CD4-positive, alpha-beta T cell treated with Interleukin-15 for 4 hours (primary cell): ENCODE measurements at places on chromosomes 5 and 9.
A peak's percentile ranks its signal among the peaks of the same experiment; 100 is the strongest.

GRCh38 chr9:115211413-115212124 is 93.6 kb upstream of the TNC start:
- DNase-seq, result no peak

DNA sequence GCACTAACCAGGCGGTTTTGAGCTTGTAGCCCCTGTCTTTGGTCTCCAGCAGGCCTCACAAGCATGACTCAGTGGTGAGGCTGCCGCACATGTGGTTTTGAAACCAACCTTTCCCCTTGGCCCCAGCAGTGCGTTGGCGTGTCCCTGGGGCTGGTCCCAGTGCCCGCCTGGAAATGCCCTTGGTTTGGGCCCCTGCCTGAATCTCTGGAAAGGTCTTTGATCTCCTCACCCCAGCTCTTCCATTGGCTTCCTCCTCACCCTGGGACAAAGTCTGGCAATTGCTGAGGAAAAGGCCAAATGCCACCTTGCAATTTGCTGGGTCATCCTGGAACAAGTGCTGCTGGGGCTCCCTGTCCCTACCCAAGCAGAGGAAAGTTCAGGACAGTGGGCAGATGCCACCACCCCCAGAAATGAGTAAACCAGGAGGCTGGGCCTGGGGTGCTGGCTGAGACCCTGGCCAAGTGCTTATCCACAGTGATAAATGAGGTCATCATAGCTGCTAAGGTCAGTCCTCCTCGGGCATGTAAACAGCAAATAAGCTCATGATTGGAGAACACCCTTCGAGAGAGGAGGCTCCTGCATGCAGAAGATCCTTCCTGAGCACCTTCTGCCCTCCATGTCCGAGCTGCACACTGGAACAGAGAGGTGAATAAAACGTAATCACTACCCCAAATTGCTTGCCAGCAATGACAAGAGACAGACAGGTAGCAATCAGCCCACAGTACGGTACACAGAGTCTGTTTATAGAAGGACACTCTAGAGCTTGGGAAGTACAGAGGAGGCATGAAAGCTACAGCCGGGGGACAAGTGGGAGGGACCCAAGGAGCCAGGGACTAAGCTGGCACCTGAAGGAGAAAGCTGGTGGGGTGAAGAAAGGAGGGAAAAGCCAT is 98.9 kb upstream of the CPEB4 start:
- no peak for DNase-seq

DNA sequence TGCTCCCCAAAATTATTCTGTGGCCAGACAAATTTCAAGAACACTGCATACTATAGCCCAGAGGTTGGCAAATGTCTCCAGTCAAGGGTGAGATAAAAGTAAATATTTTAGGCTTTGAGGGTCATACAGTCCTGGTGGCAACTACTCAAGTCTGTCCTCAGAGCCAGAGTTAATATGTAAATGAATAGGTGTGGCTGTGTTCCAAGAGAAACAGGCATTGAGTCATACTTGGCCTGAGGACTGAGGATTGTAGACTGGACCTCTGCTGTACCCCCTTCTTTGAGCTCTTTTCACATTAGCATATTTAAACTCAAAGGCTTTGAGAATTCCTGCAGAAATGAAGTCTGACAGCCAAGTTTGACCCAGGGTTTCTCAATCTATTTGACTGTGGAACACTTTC is 129.2 kb upstream of the PTCH1 start:
- DNase-seq, result no peak

GRCh38 chr9:13718539-13718938 is 439.0 kb upstream of the MPDZ start:
- DNase-seq, result no peak

DNA sequence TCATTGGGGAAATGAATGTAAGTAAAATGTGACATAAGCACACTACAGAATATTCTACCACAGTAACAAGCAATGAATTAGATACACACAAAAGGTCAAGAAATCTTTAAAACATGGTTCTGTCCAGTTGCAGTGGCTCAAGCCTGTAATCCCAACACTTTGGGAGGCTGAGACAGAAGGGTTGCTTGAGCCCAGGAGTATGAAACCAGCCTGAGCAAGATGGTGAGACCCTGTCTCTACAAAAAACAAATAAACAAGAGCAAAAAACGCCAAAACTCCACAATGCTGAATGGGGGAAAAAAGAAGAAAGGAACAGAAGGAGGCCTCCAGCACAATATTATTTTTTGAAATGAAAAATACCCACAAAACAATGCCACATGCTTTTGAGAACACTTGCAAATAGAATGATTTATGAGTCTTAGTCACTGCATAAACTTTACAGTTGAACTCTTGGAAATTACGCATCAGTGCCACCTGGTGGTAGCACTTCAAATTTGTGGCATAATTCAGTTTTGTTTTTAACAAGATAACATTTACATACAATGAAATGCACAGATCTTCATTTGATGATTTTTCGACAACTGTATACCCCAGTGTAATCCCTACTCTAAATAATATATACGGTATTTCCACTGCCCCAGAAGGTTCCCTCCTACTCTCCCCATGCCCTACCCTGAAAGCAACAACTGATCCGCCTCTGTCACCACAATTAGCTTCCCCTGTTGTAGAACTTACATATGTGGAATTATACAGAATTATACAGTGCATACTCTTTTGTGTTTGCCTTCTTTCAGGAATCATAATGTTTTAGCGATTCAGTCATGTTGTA is 14.4 kb upstream of the SPINK4 start:
- peak; percentile 79 for DNase-seq

- no peak for DNase-seq
These were observed 365.9 kb downstream of the NFIB start for GRCh38 chr9:13948037-13948436.

DNA sequence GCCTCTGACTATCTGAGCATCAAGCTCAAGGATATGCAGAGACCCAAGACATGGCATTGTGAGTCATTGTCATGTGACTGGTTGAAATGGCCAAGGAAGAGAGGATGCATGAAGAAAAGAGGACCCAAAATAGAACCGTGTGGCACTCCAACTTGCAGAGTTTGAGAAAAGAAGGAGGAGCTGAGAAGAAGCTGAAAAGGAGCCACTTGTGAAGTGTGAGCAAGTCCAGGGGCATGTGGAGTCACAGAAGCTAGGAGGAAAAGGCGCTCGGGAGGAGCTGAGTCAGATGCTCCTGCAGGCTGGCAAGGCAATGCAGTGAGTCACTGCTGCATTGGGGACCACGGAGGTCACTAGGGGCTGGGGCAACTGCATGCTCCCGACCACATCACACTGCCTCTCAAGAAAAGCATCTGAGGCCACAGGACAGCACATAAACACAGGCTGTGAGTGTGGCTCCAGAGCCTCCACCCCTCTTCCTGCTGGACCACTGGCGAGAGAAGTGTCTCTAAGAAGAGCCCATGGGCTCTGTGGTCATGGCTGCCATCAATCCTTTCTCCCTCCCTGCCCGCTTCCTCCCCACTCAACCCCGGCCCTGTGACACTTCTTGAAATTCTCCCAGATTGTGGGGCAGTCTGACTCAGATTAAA is 197.6 kb downstream of the DRD1 start:
- DNase-seq, result no peak

DNA sequence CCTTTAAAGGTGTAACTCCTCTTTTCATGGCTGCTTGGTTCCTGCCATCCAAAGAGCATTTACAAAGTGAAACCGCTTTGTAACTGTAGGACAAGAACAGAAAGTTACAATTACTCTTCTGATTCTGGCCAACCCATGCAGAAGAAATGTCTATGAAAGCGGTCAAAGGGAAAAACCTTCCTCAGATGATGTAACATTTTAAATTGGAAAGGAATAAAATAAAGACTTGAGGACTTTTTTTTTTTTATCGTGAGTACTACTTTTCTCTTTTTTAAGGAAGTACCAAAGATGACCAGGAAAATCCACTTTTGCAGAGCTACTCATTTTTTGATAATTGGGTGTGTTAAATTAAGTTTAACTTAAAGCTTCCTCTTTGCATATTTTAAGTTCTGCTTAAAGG is 13.0 kb upstream of the C9orf72 start:
- DNase-seq, result no peak

- no peak for DNase-seq
These were observed 99.7 kb downstream of the MAP1B start for GRCh38 chr5:72206994-72207393.

- DNase-seq, result no peak
These were observed 560.8 kb downstream of the BNC2 start for GRCh38 chr9:16309469-16310271.

DNA sequence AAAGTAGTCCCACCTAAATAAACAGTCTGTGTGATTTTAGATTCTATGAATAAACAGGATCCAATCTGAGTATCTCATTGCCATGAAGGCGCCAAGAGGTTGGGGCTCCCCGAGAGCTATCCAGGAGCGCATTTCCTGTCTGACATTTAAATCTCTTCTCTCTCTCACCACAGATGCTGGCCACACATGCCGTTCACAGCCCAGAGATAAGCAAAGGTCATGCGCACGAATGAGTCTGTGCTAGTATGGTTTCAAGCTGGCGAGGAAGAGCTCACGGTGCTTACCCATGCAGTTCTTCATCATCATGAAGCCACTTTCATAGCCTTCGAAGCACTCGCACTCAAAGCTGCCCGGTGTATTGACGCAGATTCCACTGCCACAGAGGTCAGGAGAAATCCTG is 199.4 kb downstream of the FBN2 start:
- DNase-seq, result no peak

- no peak for DNase-seq
These were observed 86.4 kb downstream of the HMHB1 start for GRCh38 chr5:143898381-143898780.

DNA sequence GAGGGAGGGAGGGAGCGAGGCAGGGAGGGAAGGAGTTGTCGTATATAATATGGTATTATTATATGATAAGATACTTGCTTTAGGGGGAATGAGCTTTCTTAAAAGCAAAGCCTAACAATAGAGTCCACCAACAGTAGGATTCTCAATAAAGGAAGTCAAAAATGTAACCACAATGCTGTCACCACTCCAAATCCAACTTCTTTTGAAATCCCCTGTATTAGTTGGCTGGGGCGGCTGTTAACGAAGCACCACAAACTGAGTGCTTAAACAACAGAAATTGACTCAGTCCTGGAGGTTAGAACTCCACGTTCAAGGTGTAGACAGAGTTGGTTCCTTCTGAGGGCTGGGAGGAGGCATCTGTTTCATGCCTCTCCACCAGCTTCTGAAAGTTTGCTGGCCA is 23.1 kb downstream of the GAS1 start:
- no peak for DNase-seq

DNA sequence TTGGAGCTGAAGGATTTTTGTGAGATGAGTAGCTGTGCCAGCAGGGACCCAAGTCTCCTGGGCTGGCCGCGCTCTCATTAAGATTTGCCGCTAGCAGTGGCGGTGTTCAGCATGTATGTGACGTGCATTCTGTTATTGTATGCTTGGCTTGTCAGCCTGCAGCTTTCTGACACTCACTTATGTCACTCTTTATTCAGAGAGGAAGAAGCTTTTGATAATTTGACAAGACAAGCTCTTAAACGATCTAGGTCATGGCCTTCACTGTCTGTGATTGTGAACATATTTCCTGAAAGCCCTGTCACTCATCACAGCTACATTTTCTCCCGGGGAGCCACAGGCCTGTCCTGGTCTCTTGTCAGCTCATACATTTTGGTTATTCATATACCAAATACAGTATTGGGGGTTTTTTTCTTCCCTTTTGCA is 98.2 kb upstream of the GRHPR start:
- DNase-seq, result no peak

GRCh38 chr5:64347309-64347708 is 158.5 kb upstream of the RGS7BP start:
- no peak for DNase-seq

GRCh38 chr9:114112778-114113584 is 13.9 kb upstream of the KIF12 start:
- no peak for DNase-seq

DNA sequence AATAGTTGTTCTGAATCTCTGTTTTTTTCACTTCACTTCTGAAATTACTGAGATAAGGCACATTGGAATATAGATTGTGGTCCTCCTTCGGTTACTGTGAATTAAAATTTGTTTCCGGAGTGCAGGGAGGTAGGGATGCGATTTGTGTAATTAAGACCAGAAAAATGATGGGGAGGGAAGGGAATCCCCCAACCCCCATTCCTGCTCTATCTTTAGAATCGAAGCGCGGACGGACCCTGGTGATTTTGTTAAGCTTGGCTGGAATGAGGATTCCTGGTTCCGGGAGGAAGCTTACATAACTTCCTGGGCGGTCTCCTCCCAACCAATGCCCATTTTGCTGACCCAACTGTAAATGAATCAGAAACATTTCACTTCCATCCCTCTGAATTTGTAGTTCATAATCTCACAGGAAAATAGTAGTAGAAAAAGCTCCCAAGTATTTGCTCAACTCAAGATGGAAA is 220.1 kb upstream of the MSX2 start:
- DNase-seq, result no peak

- peak; percentile 85 for DNase-seq
These were observed 744 bp upstream of the PPP2CA start for GRCh38 chr5:134226441-134227192.

DNA sequence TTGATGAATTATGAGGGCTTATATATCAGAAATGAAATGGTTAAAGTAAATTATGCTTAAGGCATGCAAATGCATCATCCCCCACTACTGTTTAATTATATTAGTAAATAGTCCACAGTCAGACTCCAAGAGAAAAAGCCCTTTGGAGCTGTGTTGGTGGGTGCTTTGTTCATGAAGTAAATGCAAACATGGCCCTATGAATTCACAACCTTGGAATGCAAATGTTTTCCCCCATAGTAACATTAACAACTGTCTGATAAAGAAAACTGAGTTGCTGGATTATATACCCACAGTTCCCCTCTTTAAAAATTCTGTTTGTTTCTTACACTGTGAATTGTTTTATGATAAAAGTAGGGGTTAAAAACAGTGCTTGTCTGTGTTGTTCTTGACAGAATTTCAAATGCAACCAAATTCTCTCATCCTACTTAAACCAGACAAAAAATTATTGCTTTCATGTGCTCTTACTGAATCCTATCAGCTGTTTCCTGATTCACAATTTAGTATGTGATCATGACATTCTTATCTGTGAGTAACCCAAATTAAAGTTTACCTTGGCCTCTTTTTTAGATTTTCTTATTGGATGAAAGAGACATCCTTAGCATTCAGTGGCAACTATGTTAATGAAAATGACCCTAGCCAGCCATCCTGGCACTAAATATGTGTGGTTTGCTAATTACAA is 48.5 kb upstream of the SNCAIP start:
- no peak for DNase-seq

GRCh38 chr5:446883-447263 is 3.9 kb downstream of the EXOC3 start:
- DNase-seq, result peak; percentile 44

DNA sequence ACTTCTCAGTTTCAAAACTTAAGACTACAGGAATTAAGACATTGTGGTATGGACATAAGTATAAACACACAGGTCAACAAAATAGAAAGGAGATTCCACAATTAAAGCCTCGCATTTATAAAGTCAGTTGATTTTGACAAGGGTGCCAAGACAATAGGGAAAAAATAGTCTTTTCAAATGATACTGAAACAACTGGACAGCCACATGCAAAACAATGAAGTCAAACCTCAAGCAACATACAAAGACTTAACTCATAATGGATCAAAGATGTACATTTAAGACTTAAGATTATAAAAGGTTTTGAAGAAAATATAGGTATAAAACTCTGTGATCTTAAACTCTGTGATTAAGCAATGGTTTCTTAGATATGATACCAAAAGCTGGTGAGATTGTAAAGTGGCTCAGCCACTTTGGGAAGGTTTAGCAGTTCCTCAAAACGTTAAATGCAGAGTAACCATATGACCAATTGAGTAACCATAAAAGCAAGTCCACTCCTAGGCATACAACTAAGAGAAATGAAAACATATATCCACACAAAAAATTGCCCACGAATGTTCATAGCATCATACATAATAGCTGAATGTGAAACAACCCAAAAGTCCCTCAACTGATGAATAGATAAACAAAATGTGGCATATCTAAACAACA is 22.0 kb downstream of the HINT1 start:
- DNase-seq, result no peak
